GM23338 (cell line): ENCODE measurements at places on chromosomes 16 and 17.

DNA sequence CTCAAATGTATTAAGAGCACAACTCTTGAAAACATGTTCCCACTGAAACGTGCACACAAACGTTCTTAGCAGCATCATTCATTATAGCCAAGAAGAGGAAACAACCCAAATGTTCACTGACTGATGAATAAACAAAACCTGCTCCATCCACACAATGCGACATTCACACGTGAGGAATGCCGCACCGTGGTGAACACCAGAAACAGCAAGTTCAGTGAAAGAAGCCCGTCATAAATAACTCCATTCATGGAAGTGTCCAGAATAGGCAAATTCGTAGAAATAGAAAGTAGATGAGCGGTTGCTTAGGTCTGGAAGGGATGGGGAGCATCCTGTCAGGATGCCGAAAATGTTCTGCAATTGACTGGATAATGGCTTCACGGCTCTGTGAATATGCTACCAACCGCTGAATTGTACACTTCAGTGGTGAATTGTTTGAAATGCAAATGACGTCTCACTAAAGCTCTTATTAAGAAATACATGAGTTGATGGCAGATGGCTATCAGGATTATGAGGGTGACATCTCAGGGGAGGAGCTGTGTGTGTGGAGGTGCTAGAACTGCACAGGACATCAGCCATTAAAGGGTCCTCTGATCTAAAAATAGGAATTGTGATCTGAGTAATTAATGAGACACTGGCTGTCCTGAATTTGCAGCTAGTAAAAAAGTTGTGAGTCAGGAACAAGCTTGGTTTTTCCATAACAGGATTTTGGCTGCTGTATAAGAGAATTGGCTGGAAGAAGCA lies 771.0 kb downstream of the KCNJ18 start:
- DNase-seq, result no peak

GRCh38 chr17:46776298-46777005 lies 42.0 kb downstream of the WNT3 start:
- no peak for DNase-seq

- DNase-seq, result peak; percentile 81
Measured at GRCh38 chr17:42050393-42051012, at the start of gene C17orf113. TSS of gene C17orf113 (minus strand) at chr17:42050601. CDS start at chr17:42043376, 7,225 bp downstream.

- DNase-seq, result no peak
Measured at GRCh38 chr17:19357761-19358160, 4.8 kb downstream of the B9D1 start.

GRCh38 chr17:2155573-2155972 lies 100.7 kb downstream of the HIC1 start:
- DNase-seq, result no peak

DNA sequence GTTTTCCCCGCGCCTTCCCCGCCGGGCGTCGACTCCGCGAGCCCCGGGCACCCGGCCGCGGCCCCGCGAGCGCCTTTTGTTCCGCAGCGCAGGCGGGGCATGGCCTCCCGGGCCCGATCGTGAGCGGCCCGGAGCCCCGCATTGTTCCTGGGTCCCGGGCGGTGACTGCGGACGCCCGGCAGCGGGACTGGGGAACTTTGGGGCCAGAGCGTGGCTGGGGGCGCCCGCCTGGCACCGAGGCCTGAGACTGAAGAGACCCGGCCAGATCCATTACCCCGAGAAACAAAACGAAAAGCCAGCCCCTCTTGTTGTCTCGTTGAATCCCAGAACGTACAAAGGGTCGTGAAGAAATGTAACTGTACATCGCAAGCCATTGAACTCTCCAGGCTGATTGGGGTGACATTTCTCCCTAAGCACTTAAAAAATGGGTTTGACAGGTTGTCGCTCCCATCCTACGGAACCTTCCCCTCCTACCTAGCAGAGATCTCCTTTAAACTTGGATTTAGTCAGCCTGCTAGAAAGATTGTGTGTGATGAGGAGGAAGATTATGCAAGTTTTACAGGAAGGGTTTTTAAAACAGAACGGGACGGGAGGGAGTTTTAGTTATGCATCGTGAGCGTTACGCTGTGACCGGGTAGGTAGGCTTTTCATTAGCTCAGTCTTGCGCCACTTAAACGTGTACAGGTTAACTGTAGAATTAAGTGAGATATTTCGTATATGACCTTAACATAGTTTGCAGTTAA lies 825 bp downstream of the METTL9 start:
- peak; percentile 53 for DNase-seq

DNA sequence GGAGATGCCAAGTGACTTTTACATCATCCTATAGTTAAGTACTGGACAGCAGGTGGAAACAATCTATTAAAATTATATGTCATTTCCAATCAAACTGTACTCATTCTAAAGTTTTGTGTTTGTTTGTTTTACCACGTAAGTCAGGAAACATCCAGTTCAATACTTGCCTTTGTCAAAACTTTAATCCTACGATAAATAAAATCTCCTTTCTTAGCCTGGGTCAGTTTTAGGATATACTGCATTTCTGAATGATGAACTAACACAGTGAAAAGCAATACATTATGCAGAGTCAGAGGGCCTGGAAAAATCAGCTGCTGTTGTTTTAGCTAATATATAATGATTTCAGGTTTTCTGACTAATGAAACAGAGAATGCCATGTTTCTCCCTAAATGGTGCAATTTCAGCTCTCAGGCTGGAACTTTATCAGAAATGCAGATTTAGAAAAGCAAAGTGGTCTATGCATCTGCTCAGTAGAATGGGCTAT lies 756.4 kb downstream of the CDH11 start:
- DNase-seq, result no peak

GRCh38 chr16:51458356-51459140 lies 307.5 kb upstream of the SALL1 start:
- DNase-seq, result no peak

DNA sequence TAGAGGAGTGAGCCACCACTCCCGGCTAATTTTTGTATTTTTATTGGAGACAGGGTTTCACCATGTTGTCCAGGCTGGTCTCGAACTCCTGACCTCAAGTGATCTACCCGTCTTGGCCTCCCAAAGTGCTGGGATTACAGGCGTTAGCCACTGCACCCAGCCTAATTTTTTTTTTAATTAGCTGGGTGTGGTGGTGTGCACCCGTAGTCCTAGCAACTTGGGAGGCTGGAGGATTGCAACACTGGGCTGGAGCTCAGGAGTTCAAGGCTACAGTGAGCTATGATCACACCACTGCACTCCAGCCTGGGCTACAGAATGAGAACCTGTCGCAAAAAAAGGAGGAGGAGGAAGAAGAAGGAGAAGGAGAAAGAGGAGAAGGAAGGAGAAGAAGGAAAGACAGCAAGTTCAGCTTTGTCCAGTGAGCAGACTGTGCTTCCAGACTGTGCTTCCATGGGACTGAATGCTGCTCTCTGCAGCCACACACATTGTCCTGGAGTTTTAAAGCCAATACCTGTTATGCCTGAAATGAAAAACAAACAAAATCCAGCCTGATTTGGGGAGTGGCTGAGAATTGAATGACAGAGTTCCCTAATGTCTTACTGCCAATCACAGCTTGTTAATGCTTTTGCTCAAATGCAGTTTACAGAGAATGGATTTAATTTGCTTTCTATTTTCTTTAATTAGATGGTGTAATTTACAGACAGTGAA lies 2.8 kb upstream of the TNFRSF13B start:
- no peak for DNase-seq

- DNase-seq, result peak; percentile 57
Measured at GRCh38 chr17:7651665-7652387, 1.1 kb downstream of the ATP1B2 start.

- no peak for DNase-seq
Measured at GRCh38 chr17:71966459-71967313, 154.1 kb upstream of the SOX9 start.

- DNase-seq, result no peak
Measured at GRCh38 chr16:66521951-66522771, 27.8 kb downstream of the TK2 start.

DNA sequence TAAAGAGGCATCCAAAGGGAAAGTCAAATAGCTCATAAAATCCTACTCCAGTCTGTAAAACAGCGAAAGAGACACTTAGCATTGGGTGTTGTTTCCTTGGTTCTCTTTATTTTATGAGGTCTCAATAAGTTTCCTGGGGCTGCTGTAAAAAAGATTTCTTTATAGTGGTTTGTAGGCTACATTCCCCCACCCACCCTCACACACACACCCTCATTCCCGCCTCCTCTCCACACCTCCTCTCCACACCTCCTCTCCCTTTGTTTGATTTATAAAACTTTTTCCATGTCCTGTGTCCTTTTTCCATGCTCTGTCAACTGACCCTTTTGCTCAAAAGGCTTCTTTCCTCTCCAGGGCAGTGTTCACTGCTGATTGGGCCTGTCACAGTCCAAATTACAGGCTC lies 178.9 kb upstream of the SOX9 start:
- DNase-seq, result no peak

DNA sequence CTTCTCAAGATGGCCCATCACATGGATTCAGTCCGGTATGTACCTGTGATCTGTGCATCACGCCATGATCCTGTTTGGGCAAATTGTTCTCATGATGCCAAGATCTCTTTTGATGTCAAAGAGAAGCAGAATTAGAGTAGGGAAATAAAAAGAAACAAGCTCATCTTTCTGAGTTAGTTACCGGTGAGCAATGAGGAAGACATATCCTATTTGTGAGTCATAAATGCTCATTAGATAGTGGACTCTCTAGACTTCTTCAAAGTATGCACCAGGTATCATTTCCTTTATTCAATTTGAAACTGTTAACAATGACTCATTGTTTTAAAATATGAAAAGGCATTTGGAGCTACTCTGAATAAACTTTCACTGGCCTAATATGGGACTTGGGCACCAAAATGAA lies 8.0 kb upstream of the KRTAP4-12 start:
- no peak for DNase-seq

- DNase-seq, result no peak
Measured at GRCh38 chr16:50915120-50915519, 173.2 kb downstream of the CYLD start.

- peak; percentile 35 for DNase-seq
Measured at GRCh38 chr17:75151930-75152329, 2.4 kb downstream of the JPT1 start.

DNA sequence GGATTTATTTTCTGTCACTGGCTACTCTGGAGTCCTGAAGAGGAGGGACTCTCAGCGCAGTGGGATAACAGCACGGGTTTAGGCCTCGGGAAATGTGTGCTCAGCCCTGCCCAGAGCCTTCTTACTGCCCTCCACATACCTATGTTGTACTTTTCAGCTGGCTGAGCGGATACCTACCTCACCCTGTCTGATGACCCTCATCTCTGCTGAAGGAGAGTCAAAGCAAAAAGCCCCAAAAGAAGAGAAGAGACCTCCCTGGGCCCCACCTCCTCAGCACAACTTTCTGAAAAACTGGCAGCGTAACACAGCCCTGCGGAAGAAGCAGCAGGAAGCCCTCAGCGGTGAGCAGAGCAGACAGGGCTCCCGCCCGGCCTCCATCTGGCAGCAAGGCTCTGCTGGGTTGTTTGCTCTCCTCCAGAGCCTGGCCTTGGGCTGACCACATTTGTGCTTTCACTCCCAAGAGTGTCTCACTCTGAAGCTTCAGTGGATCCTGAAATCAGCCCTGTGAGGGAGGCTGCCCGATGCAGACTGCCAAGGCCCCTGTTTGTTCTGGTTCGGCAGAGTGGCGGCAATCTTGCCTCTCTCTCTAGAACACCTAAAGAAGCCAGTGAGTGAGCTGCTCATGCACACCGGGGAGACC lies 10.3 kb downstream of the MYCBPAP start:
- no peak for DNase-seq

GRCh38 chr16:1709356-1709755 lies 3.4 kb downstream of the MAPK8IP3 start:
- DNase-seq, result no peak

DNA sequence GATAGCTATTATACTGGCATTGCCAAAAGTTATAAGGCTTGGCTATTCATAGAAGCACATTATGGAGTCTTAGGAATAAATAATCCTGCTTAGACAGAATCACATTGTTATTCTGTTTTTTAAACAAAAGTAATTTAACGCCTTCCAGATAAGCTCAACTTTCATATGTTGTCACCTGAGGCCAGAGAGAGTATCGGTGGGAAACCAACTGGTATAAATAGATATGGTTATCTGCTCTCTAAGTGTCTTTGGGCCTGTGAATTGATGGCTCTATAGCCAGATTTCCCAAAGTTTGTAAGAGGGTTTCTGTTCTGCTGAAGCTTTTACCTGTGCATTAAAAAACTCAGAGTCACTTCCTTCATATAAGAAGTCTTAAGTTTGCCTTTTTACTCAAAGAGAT lies 1449.4 kb downstream of the CDH11 start:
- no peak for DNase-seq

- DNase-seq, result no peak
Measured at GRCh38 chr16:70466805-70467076, 12.3 kb downstream of the FCSK start.

DNA sequence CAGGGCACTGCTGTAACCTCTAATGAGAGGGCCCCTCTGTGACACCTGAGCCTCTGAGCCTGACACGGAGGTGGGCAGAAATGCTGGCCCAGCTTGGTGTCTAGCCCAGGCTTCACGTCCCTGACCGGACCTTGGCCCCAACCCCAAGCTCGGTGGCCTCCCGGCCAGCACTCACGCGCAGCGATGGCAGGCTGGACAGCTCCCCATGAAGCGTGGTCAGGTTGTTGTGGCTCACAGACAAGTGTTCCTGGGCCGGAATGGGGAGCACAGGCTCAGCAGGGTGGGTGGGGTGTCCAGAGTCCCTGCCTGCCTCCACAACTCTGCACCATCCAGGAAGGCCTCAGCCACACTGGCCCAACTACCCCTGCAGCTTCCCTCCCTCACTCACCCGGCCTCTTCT lies 2.2 kb downstream of the FLII start:
- no peak for DNase-seq

DNA sequence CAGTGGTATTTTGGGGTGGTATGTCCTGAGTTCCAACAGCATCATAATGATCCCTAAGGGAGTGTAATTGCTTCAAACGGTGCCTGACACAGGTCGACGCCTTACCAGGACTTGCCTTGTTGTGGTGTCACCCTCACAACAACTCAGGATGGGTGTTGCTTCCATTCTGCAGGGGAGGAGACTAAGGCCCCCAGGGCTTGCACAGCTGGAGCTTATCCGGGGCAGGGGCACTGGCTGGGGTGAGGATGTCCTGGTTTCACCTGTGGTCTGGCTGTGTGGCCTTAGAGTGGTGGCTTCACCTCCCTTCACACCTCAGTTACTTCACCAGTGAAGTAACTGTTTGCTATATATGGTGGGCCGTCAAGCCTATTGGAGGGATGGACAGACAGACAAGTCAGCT lies 23.3 kb downstream of the LLGL2 start:
- DNase-seq, result no peak

- no peak for DNase-seq
Measured at GRCh38 chr17:50424246-50424995, 1.6 kb upstream of the ACSF2 start.

DNA sequence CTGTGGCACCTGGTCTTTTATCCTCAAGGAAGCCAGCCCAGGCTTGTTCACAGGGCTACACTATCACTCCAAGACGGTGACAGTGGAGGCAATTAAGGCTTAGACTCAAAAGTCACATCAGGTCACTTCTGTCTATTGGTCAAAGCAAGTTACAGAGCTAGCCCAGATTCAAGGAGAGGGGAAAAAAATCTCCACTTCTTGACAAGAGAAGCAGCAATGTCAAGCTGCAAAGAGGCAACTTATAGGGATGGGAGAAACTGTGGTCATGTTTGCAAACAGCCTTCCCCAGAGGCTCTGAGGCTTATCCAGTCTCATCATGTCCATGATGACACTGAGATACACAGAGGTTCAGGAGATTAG lies 31.6 kb downstream of the SERPINF1 start:
- no peak for DNase-seq
